ENCODE measurements at places on chromosomes 11 and 22. TPM values are rescaled to one million over a fixed set of nuclear protein-coding genes. Genes with fewer than 3 reads are reported as not detected.
A peak's percentile ranks its signal among the peaks of the same experiment; 100 is the strongest.

Gene KIF18A
- total RNA-seq, result 3.0 TPM

Gene RPUSD4
- total RNA-seq, result 47.0 TPM

Gene GUCY1A2
- total RNA-seq, result 0.29 TPM

Gene HSPB2
- total RNA-seq, result 14.6 TPM

Gene SLC29A2
- 8.5 TPM for total RNA-seq

Gene KCNK4
- not detected for total RNA-seq

Gene SLC22A25
- not detected for total RNA-seq

Gene TRIM49
- total RNA-seq, result not detected

Gene C11orf97
- total RNA-seq, result not detected

Gene FERMT3
- total RNA-seq, result 6.1 TPM

Gene MYBPC3
- total RNA-seq, result not detected

DNA sequence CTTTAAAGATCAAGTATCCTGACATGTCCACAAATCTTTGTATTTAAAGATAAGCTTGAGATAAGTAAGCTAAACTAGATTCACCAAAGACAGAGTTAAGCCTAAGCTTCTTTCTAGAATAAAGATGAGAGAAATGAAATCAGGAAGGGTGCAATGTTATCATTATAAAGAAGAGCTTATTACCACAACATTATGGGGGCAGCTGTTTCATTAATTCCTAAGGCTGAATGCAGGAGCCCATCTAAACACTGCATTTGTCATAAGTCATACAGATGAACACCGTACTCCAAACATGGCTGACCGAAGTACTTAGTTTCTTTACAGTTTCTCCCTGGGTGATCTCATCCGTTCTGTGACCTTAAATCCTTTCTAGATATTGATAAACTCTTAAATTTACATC is 16.3 kb downstream of the FDX1 start:
- DNase-seq, result no peak

- DNase-seq, result no peak
Measured at GRCh38 chr22:39225591-39225990, 19.2 kb downstream of the PDGFB start.

- no peak for DNase-seq
Measured at GRCh38 chr22:46937939-46938338, 175.5 kb downstream of the TBC1D22A start.

GRCh38 chr11:103433386-103434072 is 324.3 kb downstream of the DYNC2H1 start:
- DNase-seq, result peak; percentile 72

GRCh38 chr22:23076896-23077572 is 6.7 kb downstream of the GNAZ start:
- no peak for DNase-seq

- peak; percentile 54 for DNase-seq
Measured at GRCh38 chr11:34395916-34396550, 38.2 kb upstream of the ABTB2 start.

DNA sequence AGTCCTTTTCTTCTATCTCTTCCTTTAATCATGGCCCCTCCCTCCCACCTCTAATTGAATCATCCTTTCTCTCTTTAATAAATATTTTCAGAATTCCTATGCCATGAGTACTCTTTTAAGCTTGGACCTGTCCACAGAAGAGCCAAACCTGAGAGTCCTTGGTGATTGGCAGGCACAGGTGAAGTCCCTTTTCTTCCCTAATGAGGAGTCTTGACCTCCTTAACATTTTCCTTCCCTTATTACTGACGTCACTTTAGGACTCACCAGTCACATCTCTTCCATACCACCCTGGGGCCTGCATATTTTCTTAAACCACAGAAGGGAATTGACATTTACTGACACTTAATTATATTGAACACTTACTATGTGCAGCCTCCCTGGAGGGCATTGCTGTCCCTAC is 41.0 kb upstream of the RASSF10 start:
- DNase-seq, result no peak

DNA sequence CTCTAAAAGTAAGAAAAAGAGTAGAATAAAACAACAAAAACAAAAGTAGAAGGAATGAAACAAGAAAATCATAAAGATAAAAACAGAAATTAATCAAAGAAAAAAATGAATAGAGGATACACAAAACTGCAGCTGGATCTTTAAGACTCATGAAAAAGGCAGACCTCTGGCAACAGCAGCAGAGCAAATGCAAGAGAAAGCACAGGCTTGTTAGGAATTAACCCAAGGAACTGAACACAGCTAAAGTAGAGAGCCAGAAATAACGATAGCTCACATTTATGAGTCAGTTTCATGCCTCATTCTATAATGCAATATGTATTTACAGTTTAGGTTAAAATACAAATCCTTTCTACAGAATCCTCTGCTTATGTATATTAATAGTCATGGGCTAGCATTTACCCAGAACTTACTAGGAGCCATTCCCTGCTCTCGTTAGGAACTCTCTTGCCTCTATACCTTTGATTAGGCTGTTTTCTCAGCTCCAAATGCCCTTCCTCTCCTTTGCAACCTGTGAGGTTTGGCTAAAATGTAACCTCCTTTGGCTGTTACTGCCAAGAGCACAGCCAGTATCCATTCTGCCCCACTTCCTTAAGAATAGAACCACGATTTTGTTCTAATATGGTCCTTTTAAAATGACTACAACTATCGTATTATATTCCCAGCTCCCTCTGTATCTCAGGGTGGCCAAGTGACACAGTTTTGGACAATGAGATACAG is 38.3 kb upstream of the NFAM1 start:
- no peak for DNase-seq

GRCh38 chr22:39282645-39283321 is 36.6 kb downstream of the RPL3 start:
- DNase-seq, result peak; percentile 43

GRCh38 chr11:11582011-11582701 is 39.6 kb downstream of the GALNT18 start:
- DNase-seq, result no peak

- DNase-seq, result peak; percentile 70
Measured at GRCh38 chr11:99739464-99740089, 718.8 kb downstream of the CNTN5 start.

- DNase-seq, result peak; percentile 63
Measured at GRCh38 chr11:74366576-74366975, 31.7 kb downstream of the PGM2L1 start.

- DNase-seq, result no peak
Measured at GRCh38 chr11:61892085-61892370, 683 bp upstream of the FADS3 start.

- no peak for DNase-seq
Measured at GRCh38 chr11:68857037-68857586, 15.4 kb upstream of the CPT1A start.

- no peak for DNase-seq
Measured at GRCh38 chr11:82458761-82459160, 274.9 kb downstream of the FAM181B start.

GRCh38 chr11:14340721-14341120 is 18.3 kb downstream of the RRAS2 start:
- no peak for DNase-seq

GRCh38 chr11:116650052-116650451 is 122.7 kb downstream of the BUD13 start:
- DNase-seq, result no peak

- no peak for DNase-seq
Measured at GRCh38 chr11:116842909-116843308, 5.5 kb upstream of the APOA1 start.

DNA sequence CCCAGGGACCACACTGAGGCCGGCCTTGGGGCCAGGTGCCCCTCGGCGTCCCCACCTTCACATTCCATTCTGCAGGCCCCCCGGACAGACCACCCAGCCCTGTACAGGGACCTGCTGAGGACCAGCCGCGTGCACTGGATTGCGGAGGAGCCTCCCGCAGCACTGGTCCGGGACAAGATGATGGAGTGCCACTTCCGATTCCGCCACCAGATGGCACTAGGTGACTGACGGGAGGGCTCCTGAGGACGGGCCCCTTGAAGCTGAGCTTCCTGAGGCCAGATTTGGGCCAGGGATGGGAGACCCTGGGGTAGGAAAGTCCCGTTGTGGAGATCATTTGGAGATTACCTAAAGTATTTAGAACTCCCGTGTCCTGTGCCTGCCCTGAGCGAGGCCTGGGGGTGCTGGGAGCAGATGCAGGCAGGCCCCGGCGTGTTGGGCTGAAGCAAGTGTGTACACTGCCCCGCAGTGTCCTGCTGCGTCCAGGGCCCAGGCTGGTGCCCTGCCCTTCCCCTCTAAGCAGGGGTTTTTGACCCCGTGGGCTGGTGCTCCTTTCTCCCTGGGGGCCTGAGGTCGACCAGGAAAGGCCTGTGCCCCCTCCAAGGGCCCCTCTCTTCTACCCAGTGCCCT is 20.0 kb downstream of the TRMU start:
- DNase-seq, result peak; percentile 88

DNA sequence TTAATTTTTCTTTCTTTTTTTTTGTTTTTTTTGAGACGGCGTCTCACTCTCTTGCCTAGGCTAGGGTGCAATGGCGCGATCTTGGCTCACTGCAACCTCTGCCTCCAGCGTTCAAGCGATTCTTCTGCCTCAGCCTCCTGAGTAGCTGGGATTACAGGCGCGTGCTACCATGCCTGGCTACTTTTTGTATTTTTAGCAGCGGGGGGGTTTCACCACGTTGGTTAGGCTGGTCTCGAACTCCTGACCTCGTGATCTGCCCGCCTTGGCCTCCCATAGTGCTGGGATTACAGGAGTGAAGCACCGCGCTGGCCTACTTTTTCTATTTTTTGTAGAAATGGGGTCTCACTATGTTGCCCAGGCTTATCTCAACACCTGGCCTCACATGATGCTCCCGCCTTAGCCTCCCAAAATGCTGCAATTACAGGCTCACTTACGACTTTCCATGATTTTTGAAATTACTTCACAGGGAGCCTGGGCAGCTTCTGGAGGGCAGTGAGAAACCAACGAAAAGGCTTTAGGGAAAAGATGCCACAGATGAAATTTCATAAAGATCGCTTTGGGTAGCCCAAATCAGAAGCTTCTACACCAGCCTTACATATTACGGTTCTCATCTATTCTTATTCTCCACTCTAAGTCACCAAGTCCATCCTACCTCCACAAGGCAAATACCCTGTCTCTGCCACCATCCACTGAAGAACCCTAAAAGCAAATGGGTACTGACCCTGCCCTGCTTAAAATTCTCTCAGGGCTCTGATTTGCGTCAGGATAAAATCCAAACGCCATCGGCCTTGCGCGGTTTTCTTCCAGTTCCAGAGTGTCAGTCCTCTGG is 866 bp upstream of the RRM1 start:
- DNase-seq, result no peak

GRCh38 chr11:102780491-102780918 is at the start of gene MMP10:
Gene MMP10 (minus strand): TSS chr11:102780628. CDS start chr11:102780591, 37 bp downstream.
- peak; percentile 41 for DNase-seq

DNA sequence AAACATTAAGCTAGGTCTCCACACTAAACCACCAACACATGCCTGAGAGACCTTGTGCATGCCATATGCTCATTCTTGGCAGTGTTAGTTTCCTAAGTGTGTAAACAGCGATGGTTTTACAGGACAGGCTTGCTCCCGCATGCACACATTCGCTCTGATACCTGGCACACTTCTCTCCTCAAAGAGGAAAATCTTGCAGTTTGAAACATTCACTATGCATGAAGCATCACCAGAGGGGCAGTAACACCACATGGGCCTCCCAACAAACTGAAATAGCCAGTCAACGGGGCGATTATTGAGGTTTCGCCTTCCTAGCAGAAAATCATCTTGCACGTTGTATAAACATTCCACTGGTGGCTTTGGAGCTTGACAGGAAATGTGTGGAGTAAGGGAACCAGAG is 52.6 kb downstream of the ABTB2 start:
- DNase-seq, result no peak

- DNase-seq, result no peak
Measured at GRCh38 chr11:79661373-79661772, 220.5 kb upstream of the TENM4 start.

DNA sequence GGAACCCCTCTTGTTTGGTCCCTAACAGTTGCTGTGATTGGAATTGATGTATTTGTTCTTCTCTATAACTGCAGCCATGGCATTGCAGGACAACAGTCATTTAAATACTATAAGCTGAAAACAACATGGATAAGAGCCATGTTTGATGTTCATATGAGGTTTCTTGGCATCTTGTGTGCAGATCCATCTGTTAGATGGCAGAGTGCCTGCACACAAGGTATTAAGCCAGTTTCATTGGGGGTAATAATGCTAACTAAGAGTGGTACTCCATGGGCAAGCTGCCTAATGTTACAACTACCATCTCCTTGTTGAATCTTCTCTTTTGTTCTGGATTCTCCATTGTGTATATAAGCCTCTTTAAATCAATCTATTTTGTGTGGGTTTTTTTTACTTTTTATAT is 206.0 kb upstream of the CHORDC1 start:
- DNase-seq, result no peak

GRCh38 chr11:88435415-88435814 is 97.9 kb upstream of the CTSC start:
- DNase-seq, result no peak

DNA sequence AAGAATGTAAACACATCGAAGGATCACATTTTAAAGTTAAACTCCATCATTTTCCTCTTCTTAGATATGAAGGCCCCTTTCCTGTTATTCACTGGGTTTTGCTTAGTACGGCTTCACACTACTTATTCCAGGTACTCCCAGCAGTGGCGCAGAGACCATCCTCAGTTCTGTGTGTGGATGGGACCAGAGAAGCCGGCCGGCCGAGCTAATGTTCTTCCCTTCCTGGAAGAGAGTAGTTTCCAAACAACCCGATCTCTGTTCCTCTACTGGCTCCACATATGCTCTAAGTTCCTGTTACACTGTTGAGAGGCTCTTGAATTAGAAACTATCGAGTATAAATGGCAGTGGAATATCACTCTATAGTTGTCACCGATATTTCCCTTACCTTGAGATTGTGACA is 684 bp upstream of the NFRKB start:
- DNase-seq, result no peak

DNA sequence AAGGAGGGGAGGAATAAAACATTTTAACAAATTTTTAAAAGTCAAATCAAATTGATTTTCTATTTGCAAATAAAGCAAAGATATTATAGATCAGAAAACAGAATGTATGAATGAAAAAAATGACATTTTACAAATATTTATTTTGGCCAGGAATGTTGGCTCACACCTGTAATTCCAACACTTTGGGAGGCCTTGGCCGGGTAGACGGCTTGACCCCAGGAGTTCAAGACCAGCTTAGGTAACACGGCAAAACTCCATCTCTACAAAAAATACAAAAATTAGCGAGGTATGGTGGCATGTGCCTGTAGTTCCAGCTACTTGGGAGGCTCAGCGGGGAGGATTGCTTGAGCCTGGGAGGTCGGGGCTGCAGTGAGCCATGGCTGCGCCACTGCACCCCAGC is 18.2 kb downstream of the THAP12 start:
- no peak for DNase-seq

GRCh38 chr11:127818625-127819024 is 768.7 kb downstream of the ETS1 start:
- DNase-seq, result no peak

DNA sequence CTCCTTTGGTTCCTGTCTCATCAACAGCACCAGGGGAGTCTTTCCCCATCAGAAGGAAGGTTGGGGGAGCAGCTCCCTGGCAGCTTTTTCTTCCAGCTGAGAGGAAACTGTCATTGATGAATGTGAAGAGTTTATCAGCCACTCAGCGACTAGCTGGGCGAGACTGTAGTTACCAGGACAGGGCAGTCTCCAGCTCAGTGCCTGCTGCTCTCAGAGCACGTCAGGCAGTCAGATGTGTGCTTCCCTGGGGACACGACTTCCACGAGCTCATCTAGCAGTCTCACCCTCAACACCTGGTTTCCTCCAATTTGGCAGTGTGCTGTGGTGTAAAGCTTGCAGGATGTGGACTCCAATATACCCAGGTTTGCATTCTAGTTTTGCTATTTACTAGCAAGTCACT is 12.5 kb upstream of the C1QTNF4 start:
- DNase-seq, result peak; percentile 22

GRCh38 chr11:87437133-87437843 is 399.6 kb downstream of the TMEM135 start:
- no peak for DNase-seq

GRCh38 chr11:128484172-128484571 is 103.2 kb downstream of the ETS1 start:
- DNase-seq, result peak; percentile 57
